ENCODE measurements at places on chromosomes 13 and 19. TPM values are rescaled to one million over a fixed set of nuclear protein-coding genes. Genes with fewer than 3 reads are reported as not detected.

DNA sequence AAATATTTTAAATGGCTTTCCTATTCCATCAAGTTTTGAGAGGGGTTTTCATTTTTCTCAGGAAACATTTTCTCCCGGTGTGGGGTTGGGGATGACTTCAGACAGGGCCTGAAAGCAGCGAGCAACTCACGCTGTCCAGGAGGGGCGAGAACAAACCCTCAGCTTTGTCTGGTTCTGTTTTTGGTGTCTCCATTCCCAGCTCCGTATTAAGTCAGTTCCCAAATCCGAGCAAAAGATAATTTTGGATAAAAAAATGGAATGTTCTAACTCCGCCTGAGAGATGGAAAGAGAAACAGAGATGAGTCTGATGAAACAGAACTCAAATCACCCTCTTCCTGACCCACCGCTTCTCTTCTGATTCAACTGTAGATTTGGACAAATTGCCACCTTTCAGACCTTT is 38.4 kb downstream of the RFX2 start:
- no peaks in the 10 kb centered on the region for H3K36me3 ChIP-seq
- peak overlapping the region; percentile 47 for H3K27ac ChIP-seq
- H3K4me3 ChIP-seq = no peak overlapping the region
- H3K4me1 ChIP-seq = peaks cover 26% of the 10 kb centered on the region
- no peak for DNase-seq
- H3K27me3 ChIP-seq = no peaks in the 10 kb centered on the region

DNA sequence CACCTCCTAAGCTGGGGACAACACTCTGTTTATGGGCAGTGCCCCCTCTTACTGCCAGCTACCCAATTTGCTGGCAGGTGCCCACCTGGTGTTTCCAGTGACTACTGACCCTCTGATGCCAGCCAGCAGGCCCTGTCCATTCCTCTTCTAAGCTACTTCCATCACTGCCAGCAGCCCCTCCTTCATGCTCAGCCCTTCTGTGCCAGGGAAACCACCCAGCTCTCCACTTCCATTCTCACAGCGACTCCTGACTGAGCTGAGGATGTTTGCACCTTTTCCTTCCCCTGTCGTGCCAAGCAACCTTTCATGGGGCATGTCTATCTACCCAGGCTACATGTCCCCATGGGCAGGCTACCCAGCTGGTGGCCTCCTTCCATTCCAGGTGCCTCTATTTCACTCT is 24.0 kb upstream of the ZNF492 start:
- H3K27me3 ChIP-seq = no peaks in the 10 kb centered on the region
- H3K36me3 ChIP-seq = no peaks in the 10 kb centered on the region

- no peaks in the 10 kb centered on the region for H3K27me3 ChIP-seq
- no peaks in the 10 kb centered on the region for H3K36me3 ChIP-seq
- no peaks in the 10 kb centered on the region for H3K4me1 ChIP-seq
- H3K4me3 ChIP-seq = no peak overlapping the region
- H3K27ac ChIP-seq = no peak overlapping the region
Measured at GRCh38 chr13:114080739-114081561, 51.5 kb downstream of the RASA3 start.

- no peak for DNase-seq
- no peaks in the 10 kb centered on the region for H3K4me1 ChIP-seq
Measured at GRCh38 chr13:37613236-37613635, 14.7 kb upstream of the POSTN start.

DNA sequence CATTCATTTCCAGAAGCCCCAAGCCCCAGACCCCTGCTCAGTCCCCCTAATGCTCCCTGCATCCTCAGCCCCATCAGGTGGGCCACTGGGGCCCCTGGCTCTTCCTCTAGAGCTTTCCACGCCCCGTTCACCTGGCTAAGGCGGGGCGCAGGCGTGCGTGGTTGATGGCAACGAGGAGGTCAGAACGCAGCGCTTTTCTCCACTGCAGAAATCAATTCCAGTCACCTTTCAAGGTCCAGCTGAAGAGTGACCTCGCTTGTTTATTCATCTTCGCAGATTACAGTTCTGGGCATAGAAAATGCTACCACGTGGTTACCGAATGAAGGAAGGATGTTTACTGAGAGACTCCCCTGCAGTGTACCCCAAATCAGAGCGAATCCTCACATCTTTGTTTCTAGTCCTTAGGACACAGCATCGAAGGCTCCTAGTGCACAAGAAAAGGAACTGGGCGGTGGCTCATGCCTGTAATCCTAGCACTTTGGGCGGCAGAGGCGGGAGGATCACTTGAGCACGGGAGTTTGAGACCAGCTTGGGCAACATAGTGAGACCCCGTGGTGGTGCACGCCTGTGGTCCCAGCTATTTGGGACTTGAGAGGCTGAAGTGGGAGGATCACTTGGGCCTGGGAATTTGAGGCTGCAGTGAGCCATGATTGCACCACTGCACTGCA is 828 bp upstream of the PBX4 start:
- H3K4me3 ChIP-seq = no peak overlapping the region
- H3K36me3 ChIP-seq = no peaks in the 10 kb centered on the region

GRCh38 chr19:4304538-4305256 is at the start of gene FSD1:
Gene FSD1, plus strand, starts transcription at chr19:4304598. Its CDS starts 149 bp downstream, at chr19:4304747.
- H3K4me1 ChIP-seq = peaks cover 5% of the 10 kb centered on the region
- H3K27ac ChIP-seq = no peak within 1 kb of the TSS
- no peaks in the 10 kb centered on the region for H3K36me3 ChIP-seq
- no peak within 1 kb of the TSS for H3K4me3 ChIP-seq

DNA sequence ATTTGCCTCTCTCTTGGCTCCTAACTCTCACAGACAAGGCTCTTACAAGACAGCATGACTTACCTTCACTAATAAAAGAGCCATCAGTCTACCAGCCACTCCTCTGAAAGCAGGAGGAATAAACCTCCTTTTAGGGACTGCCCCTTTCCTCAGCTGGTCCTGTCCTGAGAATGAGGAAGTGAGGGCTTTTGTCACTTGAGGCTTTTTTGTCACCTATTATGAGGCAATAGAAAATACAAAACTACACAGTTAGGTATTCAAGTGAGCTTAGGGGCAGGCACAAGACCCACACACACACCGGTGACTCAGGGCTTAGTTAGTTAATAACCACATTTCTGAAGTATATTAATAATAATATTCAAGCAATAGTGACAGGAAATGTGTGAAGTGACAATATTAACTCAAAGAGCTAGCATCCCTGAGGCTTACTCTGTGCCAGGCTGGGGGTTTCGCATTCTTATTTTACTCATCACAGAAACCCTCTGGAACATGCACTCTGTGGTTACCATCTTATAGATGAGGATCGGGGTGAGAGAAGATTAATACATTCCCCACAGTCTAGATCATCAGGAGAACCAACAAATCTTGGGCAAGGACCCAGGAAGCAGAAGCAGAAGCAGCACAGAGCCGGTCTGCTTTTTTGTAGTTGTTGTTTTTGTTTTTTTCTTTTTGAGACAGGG is 379.9 kb downstream of the LIG4 start:
- no peak for DNase-seq
- H3K4me3 ChIP-seq = no peak overlapping the region
- H3K4me1 ChIP-seq = no peaks in the 10 kb centered on the region
- no peaks in the 10 kb centered on the region for H3K27me3 ChIP-seq
- H3K36me3 ChIP-seq = no peaks in the 10 kb centered on the region

DNA sequence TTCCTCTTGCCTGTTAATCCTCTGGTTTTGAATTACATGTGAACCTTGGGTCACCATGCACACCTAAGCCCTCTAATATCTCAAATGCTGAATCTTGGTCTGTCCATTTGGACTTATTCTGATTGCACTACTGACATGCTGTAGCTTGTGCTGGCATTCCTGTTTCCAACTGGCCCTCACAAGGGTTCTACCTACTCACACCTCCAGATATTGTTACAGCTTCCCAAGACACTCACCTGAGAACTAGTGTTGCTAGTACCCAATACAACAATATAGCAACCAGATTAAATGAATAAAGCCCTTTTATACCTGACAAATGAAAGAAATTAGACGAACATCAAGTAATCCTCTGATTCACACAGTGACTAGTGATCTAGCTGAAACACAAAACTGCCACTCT is 16.6 kb downstream of the TEX30 start:
- H3K27me3 ChIP-seq = no peaks in the 10 kb centered on the region
- H3K4me1 ChIP-seq = no peaks in the 10 kb centered on the region
- H3K27ac ChIP-seq = no peak overlapping the region
- H3K36me3 ChIP-seq = no peaks in the 10 kb centered on the region
- DNase-seq = no peak

GRCh38 chr13:50290186-50290585 is 274.9 kb downstream of the KCNRG start:
- H3K36me3 ChIP-seq = no peaks in the 10 kb centered on the region
- DNase-seq = no peak
- no peak overlapping the region for H3K4me3 ChIP-seq
- H3K27me3 ChIP-seq = no peaks in the 10 kb centered on the region

- H3K27me3 ChIP-seq = no peaks in the 10 kb centered on the region
- no peak overlapping the region for H3K4me3 ChIP-seq
- H3K36me3 ChIP-seq = no peaks in the 10 kb centered on the region
- H3K27ac ChIP-seq = no peak overlapping the region
- no peaks in the 10 kb centered on the region for H3K4me1 ChIP-seq
Measured at GRCh38 chr19:40360020-40360707, 11.7 kb downstream of the PLD3 start.

DNA sequence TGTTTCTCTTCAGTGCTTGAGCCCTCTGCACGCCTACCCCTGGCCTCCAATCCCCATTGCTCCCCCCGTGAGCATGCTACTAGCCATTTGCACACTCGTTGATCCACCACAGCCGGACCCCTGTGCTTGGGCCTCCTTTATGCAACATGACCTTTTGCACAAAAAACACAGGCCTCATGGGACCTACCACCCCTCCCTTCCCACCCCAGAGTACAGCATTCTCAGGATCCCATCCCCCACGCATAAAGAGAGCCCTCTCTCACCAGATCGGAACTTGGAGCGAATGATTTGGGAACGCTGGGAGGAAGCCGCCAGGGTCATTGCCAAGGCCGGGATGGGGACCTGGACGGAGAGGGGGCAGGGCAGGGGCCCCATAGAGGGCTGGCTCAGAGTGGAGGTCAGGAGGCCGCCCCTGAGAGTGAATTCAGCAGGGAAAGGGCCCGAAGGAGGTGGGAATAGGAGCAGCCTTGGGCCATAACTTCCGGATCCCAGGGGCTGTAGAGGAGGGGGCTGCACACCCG is 754 bp downstream of the MAMSTR start:
- H3K4me3 ChIP-seq = no peak overlapping the region
- no peak for DNase-seq
- H3K27me3 ChIP-seq = no peaks in the 10 kb centered on the region
- H3K27ac ChIP-seq = no peak overlapping the region
- H3K36me3 ChIP-seq = no peaks in the 10 kb centered on the region
- peaks cover 6% of the 10 kb centered on the region for H3K4me1 ChIP-seq

DNA sequence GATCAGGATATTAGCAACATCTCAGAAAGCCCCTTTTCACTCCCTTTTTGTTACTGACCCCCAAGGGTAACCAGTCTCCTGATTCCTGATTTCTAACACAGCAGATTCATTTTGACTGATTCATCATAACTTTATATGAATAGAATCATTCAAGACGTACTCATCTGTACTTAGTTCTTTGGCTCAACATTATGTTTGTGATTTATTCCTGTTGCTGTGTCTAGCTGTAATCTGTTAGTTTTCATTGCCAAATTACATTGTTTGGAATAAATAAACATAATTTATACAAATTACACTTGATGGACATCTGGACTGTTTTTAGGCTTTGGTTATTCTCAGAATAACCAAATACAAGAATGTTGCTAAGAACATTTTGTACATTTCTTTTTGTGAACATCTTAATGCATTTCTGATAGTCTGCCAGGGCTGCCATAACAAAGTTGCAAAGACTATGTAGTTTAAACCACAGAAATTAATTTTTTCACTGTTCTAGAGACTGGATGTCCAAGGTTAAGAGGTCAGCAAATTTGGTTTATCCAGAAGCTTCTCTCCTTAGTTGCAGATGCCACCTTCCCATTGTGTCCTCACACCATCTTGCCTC is 62.8 kb upstream of the EDNRB start:
- no peaks in the 10 kb centered on the region for H3K4me1 ChIP-seq
- H3K27me3 ChIP-seq = no peaks in the 10 kb centered on the region
- H3K36me3 ChIP-seq = no peaks in the 10 kb centered on the region
- no peak overlapping the region for H3K4me3 ChIP-seq
- peak overlapping the region; percentile 34 for H3K27ac ChIP-seq
- no peak for DNase-seq

DNA sequence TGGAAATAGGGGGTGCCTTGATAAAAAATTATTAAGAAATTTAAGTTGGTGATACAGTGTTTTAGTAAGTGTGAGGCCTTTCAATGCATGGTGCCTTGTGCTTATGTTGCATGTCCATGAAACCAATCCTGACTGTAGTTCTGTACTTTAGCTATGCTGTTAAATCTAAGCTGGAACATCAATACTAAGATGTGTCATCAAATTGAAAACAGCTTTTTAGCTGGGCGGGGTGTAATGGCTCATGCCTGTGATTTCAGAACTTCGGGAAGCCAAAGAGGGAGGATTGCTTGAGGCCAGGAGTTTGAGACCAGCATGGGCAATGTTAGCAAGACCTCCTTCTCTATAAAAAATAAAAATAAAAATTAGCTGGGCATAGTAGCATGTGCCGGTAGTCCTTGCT is 930.3 kb upstream of the PCDH9 start:
- H3K27me3 ChIP-seq = no peaks in the 10 kb centered on the region
- no peaks in the 10 kb centered on the region for H3K4me1 ChIP-seq
- H3K27ac ChIP-seq = no peak overlapping the region
- H3K4me3 ChIP-seq = no peak overlapping the region

DNA sequence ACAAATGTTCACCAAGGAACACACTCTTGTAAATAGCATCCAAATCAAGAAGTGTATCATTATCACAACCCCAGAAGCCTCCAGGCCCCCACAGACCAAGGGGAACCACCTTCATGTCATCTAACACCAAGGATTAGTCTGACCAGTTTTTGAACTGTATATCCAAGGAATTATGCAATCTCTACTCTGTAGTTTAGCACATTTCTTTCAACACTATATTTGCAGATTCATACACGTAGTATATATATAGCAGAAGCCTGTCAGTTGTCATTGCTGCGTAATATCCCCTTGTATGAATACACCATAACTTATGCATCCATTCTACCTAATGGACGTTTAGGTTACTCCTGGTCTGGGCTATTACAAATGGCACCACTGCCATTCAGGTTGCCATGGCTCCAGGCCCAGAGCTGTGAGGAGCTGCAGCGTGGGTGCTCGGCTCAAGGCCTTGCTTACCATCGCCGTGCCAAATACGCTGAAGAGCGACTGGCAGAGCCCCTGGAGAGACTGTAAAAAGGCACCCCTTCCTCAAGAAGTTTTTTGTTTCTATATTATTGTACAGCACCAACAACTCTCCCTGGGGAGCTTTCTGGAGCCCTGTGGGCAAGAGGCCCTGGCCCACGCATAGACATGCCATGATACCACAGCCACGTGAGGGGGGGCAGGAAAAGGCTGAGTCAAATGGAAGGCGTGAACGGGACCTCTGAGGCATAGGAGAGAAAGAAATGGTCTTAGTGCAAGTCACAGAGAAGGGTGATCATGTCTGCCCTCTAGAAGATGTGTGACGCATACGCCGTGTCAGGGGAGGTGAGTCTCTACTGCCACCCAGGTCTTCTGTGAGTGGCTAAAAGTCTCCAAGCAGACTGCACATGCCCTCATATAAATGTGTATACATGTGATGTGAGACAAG is 10.8 kb downstream of the LATS2 start:
- no peaks in the 10 kb centered on the region for H3K27me3 ChIP-seq
- no peaks in the 10 kb centered on the region for H3K36me3 ChIP-seq
- H3K27ac ChIP-seq = no peak overlapping the region
- DNase-seq = no peak

Gene LILRB2
- 10.5 TPM for total RNA-seq

Gene KCNN4
- total RNA-seq = 21.5 TPM

Gene VSTM2B
- not detected for total RNA-seq

Gene SLC7A9
- 0.35 TPM for total RNA-seq

Gene TEX101
- not detected for total RNA-seq

Gene CABP5
- total RNA-seq = not detected

Gene KCTD15
- 28.2 TPM for total RNA-seq

Gene ZNF534
- not detected for total RNA-seq

Gene LRRC8E
- total RNA-seq = 5.9 TPM

Gene C3
- total RNA-seq = 748 TPM

Gene FLT1
- 25.2 TPM for total RNA-seq

Gene CFAP97D2
- total RNA-seq = not detected

Measured in left lung (tissue), 14 donors.